Stimulated activated naive CD8-positive, alpha-beta T cell treated with anti-CD3 and anti-CD28 coated beads, Interleukin-15, amount 100 ng/mL, for 72 hours (primary cell): ENCODE measurements at places on chromosomes 6 and 20.

DNA sequence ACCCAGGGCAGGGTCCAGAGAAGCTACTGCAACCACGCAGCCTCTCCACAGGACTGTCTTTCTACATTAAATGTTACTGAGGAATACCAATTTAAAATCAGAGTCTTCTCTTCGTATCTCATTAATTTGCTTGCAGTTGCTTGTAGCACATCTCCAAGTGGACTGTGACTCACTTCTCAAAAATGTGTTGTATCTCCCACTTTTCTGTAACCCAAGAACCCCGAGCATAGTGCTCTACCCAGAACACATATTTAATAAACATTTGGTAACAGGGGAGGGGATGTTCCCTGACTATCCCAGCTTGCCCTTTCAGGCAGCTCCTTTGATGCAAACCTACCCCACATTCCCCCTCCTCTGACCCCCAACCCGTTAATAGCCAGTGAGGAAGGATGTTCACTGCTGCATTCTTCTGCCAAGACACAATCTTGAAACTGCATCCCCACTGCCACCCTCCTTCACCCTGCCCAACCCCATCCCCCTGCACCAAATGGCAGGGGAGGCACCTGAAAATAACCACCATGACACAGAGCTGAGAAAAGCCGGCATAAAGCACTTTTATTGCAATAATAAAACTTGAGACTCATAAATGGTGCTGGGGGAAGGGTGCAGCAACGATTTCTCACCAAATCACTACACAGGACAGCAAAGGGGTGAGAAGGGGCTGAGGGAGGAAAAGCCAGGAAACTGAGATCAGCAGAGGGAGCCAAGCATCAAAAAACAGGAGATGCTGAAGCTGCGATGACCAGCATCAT is 24.2 kb downstream of the FKBP1A start:
- DNase-seq: no peak

- no peak for DNase-seq
Observed at GRCh38 chr6:38695227-38695900, 7.6 kb downstream of the GLO1 start.

- DNase-seq: no peak
Observed at GRCh38 chr6:77707603-77708002, 54.8 kb downstream of the MEI4 start.

GRCh38 chr6:119749335-119749734 is 399.8 kb upstream of the MAN1A1 start:
- DNase-seq: no peak

GRCh38 chr6:118665011-118665410 is 13.6 kb upstream of the CEP85L start:
- DNase-seq: no peak

DNA sequence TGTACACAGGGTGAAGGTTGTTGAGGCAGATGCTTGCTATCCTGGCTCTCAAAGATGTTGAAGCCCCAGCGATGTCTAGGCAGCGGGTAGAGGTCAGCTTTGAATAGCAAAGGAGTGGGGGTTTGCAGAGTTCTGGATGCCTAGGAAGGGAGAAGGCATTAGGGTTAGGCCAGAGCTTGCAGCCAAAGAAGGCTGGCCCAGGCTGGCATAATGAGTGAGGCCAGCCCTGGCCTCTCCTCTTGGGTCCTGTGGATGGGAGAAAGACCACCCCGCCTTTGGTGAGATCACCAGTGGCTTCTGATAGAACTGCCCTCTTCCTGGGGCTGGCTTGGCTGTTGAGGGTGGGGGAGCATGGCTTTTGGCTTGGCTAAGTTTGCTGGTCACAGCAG is 406 bp upstream of the WFDC5 start:
- DNase-seq: no peak

GRCh38 chr6:33702345-33702977 is 9.0 kb downstream of the UQCC2 start:
- DNase-seq: no peak

GRCh38 chr6:138031417-138031816 is 75.8 kb downstream of the PERP start:
- DNase-seq: no peak

DNA sequence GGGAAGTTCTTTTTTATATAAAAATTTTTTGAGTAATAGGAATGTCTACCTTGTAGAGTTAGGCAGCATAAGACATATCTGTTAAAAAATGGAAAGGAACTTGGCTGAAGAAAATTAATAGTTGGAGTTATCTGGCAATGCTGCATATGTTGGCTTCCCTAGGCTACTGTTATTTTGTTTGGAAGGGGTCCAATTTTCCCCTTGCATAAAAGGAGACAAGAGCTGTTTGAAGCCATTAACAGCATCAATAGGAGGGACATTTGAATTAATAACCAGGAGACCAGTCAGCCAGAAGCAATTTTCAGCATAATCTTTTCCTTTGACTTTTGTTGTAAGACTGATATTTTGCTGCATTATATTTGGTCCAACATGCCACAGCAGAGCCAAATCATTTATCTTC is 80.9 kb upstream of the TAB2 start:
- no peak for DNase-seq

- DNase-seq: no peak
Observed at GRCh38 chr6:67976486-67976885, 658.6 kb upstream of the ADGRB3 start.

DNA sequence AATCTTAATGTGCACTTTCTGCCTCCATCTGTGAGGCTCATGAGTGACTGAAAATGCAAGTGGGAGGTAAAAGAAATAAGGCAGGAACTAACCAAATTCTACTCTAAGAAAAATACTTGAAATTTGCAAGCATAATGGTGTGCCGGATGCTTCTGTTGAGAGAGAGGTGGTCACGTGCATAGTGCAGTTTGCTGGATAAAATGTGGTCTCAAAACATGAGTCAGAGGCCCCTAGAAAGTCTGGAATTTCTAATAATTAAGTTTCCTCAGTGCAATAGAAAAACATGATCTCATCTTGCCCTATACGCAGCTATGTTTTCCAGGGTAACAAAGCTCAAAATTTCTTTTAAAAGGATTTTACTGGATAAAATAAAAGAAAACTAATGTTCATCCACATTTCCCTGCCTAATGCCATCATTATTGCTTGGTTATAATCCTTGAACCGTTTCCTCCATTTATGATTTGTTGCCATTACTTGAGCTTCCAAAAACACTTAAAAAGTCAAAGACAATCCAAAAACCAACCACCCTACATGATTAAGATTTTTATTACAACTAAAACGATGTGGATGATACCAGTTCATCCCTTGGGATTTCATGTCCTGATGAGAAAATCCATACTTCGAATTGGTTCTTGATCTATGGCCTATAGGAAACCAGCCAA is 351.7 kb upstream of the ARID1B start:
- DNase-seq: no peak

DNA sequence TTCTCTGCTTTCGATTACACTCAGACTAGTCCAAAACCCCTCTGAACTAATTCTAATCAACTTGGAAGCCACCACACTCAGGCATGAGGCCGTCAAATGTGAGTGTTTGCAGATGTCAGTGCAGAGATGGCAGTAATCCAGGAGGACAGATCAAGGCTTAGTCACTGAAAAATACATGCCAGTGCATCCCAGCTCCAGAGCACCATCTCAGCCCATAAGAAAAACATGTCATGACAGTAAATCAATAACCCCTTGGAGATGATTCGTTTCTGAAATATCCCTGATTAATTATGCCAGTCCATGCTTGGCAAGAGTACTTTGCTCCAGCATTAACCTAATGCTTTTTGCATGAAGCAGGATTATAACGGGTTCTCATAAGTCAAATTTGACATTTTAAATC is 179.5 kb downstream of the ADAT2 start:
- DNase-seq: no peak

GRCh38 chr6:117933471-117933870 is 26.4 kb downstream of the SLC35F1 start:
- DNase-seq: no peak

GRCh38 chr6:161748535-161749416 is 474.9 kb upstream of the AGPAT4 start:
- peak; percentile 4 for DNase-seq

DNA sequence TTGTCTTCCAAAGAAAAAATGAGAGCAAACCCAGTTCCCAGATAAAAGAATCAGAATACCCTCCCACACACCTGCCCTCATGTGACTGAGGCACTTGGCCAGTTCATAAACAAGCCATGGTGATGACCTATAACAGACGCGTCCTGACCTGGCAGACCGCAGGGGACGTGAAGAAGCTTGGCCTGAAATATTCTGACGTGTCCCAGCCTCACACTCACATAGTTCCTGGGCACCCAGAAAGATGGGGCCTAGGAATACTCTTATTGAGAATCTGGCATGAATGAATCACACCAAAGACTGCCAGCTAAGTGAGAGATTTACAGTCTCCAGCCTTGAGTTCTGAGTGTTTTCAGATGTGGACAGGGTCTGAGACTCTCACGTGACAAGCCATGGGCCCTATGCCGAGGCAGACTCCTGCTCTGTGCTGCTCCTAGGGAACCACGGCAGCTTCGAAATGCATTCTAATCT is 17.2 kb upstream of the MAP3K4 start:
- DNase-seq: no peak

GRCh38 chr20:43940518-43941225 is 26.0 kb downstream of the TOX2 start:
- no peak for DNase-seq

GRCh38 chr6:55953335-55953734 is 77.9 kb upstream of the BMP5 start:
- DNase-seq: no peak

DNA sequence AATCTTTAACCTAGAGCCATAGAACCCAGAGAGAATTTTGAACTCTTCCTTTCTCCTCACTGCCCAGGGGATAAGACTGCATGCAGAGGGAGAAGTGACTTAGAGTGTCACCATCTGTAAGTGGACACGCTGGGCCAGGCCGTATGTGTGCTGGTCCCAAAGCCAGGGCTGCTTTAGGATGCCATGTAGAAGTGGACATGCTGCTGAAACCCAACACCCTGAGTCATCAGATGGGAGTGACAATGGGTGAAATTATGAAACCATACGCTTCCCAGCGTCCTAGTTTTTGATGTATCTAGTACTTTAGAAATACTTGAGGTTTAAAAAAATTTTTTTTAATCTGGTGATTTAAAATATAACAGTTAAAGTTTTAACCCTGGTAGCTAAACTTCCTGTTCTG is 191.1 kb downstream of the FNDC1 start:
- no peak for DNase-seq

DNA sequence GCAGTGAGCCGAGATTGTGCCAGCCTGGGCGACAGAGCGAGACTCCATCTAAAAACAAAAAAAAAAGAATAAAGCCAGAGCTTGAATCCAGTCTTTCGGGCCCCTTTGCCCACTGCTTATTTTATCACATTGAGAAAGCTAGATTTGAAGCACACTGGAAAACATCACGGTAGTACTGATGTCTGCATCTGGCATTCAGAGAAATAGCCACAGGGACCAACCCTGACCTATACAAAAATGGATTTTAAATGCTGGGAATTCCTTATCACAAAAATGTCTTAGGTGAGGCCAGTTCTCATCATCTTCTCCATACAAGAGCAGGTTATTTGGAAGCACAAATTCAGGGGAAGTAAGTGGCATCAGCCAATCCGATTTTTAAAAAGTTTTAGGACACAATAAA is 49.5 kb downstream of the SLC35D3 start:
- DNase-seq: no peak

DNA sequence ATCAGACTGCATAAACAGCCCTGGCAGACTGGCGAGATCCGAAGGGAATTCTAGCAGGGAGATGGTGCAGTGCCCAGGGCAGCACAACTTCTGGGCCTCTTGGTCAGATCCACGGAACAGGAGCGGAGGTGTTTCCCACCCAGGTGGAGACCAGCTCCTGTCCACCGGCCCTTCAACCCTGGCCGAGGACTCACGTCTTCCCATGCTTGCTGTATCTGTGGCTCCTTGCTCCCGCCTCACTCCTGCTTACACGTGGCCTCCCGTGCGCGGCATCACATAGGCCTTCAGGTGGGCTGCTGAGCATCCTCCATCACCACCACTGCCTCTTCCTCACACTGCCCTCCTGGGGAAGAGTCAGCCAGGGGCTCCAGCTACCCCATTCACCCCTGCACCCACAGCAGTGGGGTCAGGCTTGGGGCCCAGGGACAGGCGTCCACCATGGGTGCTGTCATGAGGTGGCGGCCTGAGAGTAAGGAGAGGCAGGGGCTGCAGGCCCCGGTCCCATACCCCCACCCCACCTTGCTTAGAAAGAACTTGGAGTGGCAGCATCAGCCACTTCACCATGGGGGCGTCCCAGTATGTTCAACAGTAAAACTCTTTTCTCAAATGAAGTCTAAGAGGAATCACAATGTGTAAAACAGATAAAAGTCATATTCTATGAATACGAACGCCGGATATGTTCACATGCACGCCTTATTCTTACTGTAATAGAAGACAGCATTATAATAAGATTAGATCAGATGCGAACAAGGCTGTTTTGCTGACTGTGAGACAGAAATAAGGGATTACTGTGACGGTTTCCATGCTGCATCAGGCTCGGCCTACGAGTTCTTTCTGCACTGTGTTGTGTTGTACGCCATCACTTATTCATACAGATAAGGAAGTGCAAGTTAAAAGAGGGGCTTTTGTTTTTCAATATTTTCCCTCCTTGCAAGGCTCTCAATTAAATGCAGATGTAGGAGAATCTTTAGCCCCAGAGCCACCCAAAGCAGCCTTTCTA is 165.4 kb downstream of the GRM4 start:
- DNase-seq: no peak

GRCh38 chr20:62195075-62195405 is 12.2 kb downstream of the MTG2 start:
- DNase-seq: no peak

- DNase-seq: peak; percentile 15
Observed at GRCh38 chr6:5085648-5086293, 630 bp downstream of the PPP1R3G start.

- no peak for DNase-seq
Observed at GRCh38 chr6:5107341-5107740, 22.2 kb downstream of the PPP1R3G start.

DNA sequence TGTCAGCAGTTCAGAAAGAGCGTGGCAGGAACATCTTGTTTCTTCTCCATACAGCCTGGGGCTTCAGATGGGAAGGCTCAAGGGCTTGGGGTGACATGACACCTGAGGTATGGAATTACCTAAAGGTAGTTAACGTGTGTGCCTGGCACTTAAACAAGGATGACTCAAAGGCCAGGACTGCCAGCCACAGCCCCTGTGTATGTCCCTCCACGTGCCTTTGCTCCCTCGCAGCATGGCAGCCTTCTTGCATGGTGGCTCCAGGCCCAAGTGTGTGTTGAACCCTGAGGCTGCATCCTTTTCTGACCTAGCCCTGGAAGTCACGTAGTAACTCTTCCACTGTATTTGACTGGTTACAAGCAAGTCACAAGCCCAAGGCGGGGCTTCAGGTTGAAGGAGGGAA is 33.6 kb upstream of the MYL9 start:
- no peak for DNase-seq
